ENCODE measurements at places on chromosomes 12 and 14.
A peak's percentile ranks its signal among the peaks of the same experiment; 100 is the strongest.

GRCh38 chr14:106883218-106883692 lies 1356.9 kb downstream of the TMEM121 start:
- DNase-seq, result peak; percentile 44

- DNase-seq, result no peak
Observed at GRCh38 chr12:115859231-115859630, 418.3 kb downstream of the MED13L start.

DNA sequence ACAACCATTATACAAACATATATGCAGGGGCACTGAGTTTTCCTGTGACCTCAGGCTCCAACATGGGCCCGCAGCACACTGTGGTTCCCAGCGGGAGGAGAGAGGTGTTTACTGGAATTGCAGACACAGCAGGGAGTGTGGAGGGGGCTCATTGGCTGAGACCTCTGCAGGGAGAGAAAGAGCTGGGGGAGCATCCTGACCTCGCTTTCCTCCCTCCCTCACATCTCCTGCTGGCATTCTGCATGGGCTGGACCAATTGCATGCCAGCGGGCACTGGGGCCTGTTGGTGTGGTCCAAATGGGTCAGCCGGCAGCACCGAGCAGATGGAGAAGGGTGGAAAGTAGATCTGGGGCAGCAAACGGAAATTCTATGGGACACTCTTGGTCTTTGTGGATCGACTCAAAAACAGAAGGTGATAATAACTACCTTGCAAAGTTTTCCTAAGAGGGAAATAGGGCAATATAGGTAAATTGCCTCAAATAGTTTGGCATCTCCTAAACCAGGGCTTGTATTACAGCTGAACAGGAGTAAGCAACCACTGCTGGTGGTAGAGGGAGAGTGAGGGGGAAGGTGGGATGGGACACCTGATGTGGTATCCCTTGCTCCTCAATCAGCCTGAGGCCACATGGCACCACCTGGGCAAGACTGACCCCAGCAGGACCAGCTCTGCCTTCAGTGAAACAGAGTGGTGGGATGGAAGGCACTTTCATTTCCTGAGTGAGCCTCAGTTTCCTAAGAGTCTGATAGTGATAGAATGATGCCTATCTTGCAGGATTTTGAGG lies 86.9 kb downstream of the NTF3 start:
- DNase-seq, result no peak

DNA sequence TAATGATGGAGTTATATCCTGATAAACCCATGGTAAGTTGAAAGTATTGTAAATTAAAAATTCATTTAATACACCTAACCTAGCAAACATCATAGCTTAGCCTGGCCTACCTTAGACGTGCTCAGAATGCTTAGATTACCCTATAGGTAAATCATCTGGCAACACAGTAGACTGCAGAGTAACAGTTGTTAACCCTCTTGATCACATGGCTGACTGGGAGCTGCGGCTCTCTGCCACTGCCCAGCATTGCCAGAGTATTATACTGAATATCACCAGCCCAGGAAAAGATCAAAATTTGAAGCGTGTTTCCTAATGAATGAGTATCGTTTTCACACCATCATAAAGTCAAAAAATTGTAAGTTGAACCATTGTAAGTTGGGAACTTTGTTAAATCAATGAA lies 17.8 kb upstream of the TMPRSS12 start:
- no peak for DNase-seq

DNA sequence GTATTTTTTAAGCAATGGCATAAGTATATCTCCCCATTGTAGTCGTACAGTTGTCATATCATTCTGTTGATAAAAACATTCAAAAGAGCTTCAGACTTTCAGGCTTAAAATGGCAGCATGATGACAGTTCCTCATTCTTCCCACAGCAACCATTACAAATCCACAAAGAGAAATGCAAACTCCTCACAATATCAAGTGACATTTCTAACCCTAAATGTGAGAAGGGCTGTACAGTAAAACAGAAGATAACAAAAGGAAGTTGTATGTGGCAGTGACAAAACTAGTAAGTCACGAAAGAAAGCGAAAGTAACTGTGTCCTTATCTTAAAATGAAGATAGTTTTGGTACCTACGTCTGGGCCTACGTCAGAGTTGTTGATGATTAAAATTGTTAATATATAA lies 46.7 kb downstream of the GXYLT1 start:
- peak; percentile 74 for DNase-seq

GRCh38 chr12:57470286-57470969 lies 9.2 kb downstream of the ARHGAP9 start:
- no peak for DNase-seq

DNA sequence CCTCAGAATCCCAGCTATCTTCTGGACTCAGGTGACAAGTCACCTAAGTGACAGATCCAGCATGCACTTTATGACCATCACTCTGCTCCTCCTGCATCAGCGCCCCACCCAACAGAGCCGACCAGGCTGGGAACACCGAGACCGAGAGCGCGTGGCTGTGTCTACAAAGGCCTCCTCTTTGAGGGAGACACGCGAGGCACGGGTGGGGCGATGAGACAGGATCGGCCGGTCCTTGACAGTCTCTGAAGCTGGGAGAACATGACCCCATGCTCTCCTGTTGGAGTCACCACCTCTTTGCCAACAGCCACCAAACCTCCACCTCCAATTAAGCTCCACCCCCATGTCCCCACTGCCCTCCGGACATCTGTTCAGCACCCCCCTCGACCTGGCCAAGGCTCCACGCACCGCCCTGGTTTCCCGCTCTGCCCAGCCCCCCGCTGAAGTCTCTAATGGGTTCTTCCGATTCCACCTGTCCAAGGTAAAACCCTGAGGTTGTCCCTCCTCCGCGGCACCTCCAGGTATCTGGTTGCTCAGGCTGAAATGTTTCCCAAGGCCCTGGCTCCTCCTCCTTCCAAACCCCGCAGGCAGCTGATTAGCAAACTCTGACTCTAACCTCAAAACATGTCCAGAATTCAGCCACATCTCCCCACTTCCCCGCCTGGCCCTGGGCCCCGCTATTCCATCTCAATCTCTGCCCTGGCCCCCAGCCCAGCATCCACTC lies 31.5 kb downstream of the HSP90AA1 start:
- no peak for DNase-seq

DNA sequence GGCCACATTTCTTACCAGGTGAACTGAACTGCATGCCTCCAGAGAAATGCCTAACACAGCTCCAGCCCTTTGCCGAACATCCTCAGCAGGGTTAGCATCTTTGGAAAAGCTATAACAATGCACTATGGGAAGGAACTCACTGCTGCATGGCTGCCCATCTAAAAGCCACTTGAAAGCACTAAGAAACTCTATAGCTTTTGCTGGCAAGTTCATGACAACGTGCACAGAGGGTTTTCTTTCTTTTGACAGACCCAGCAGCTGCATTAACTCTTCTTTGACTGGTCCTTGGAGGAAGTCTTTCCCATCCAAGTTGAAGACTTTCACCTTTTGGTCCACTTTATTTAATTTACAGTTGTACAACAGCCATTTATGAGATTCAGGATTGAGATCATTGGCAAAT lies 5.3 kb downstream of the TRMT5 start:
- no peak for DNase-seq

- DNase-seq, result no peak
Observed at GRCh38 chr12:114241973-114242434, 163.9 kb downstream of the TBX5 start.

DNA sequence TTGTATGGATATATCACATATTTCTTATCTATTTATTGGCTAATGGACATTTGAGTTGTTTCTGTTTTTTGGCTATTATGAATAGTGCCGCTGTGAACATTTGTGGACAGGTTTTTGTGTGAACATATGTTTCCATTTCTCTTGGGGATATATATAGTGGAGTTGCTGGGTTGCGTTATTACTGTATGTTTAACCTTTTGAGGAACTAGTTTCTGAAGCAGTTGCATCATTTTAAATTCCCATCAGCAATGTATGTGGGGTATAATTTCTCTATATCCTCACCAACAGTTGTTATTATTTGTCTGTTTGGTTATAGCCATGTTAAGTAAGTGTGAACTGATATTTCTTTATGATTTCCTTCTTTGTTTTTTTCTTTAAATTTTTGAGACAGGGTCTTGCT lies 10.7 kb downstream of the TCTN2 start:
- no peak for DNase-seq

DNA sequence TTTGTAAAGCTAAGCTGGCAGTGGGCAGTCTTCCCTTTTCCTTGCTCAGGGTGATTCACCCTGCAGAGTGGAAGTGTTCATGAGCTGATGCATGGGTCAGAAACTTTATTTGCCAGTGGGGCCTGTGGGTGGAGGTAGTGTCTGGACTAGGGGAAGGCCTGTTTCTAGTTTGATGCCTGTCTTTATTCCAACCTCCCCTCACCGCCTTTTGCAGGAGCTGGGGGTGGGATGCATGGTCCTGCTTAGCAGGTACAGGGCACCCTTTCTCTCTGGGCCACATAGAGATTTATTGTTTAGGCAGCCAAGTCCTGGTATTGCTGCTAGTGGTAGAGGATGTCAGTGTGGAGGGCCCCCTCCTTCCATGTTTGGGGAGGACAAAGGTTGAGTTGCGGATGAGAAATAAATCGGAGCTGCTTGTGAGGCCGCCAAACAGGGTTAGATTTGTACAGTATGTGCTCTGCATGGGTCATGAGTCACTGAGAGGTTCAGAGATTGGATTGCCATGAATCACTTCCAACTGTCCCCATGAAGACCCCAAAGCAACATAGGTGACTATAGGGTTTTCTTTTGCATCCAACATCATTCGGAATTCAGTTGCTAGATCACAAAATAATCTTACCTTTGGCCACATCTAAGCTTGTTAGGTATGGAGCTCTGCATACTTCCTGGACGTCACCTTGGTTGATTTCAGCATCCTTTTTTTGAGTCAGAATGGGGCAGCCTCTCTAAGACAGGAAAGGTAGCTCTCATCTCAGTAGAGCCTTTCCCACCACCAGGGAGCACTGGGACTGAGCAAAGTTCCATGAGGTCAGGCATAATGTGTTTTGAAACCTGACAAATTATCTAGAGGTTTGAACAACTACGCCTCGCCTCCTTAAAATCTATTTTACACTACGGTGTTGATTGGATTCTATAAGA lies 8.8 kb downstream of the SMOC1 start:
- DNase-seq, result no peak

- peak; percentile 50 for DNase-seq
Observed at GRCh38 chr12:52156757-52157565, 34.9 kb downstream of the KRT80 start.

DNA sequence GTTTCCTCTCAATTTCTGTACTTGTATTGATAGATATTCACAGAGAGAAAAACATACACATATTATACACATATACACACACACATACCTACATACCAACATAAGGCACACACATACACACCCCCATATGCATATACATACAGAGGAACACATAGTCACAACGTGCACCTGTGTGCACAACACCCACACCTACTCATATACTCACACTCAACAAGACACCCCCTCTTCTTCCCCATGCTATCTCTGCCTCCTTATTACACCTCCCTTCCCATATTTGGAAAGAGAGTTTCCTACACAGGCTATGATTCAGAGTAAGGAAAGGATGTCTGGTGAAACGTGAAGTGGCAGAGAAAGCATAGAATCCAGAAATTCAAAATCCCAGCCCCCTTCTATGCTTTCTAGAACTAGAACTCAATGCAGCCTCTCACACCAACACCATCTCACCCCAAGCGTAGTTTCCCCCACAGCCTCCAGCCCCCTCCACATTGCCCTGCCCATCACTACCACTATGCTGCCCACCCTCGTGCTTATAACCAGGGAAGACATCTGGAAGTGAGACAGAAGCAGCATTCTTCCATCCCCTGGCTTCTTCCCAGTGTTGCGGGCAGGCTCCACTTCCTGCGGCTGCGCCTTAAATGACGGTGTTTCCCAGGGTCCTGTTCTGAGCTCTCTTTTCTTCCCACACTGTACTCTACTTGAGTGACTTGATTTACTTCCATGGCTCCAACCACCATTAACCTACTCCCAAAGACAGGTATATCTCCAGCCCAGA lies 2.4 kb downstream of the RNASE8 start:
- DNase-seq, result no peak

DNA sequence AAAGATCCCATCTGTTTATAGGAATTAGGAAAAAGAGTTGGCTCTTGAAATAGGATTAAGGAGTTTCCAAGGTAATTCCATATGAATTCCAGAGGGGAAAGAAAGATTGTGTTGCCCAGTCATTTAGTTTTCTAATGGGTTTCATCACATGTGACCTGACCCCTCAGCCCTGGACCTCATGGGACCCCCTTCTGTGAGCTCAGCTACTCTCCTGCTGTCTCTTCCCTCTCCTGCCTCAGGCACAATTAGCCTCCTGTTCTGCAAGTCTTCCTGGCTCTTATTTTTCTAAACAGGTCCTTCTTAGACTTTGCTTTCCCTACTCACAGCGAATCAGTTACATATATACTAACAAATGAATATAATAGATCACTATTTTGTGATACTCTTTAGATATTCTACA lies 237.7 kb downstream of the TRHDE start:
- DNase-seq, result no peak

DNA sequence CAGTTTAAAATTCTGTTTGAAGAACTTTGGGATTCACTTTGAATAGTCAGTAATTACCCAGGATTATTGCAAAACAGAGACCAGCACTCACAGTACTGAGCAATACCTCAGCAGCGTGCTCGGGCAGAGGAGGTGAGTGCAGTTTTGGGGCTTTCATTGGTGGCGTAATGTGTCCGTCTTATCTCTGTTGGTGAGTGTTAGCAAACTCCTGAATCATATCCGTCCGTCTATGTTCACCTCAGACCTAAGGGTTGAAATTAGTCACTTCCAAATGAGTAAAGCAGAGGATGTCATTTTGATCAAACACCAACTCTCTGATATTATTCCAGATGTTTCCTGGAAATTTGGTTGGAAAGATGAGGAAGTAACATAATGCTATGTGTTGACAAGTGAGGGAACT lies 82.8 kb downstream of the BORCS5 start:
- no peak for DNase-seq

DNA sequence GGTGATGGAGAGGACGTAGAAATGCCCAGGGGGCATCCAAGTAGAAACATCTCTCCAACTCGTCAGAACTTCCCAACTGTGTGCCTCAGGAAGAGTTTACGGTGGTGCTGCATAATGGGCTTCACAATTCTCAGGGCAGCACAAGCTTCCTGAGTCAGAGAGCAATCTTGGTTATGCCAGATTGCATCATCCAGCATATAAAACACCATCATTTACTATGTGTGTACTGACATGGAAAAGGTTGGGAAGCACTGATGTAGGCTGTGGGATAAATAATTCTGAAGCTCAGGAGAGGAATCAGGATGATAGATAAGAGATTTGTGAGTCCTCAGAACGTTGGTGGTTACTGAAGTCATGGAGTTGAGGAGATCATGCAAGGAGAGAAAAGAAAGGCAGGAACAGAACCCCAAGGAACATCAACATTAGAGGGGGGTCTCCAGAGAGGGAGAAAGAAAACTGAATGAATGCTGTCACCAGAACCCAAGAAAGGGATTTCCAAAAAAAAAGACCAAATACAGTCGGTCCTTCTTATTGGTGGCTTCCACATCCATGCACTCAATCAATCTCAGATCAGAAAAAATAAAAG lies 4.7 kb upstream of the NCKAP5L start:
- DNase-seq, result no peak

GRCh38 chr12:131573631-131574394 lies 137.1 kb upstream of the SFSWAP start:
- DNase-seq, result no peak

- DNase-seq, result no peak
Observed at GRCh38 chr14:55654243-55654642, 74.2 kb downstream of the KTN1 start.

Data from HAP-1 (cell line).